ENCODE measurements at places on chromosomes 5 and 9.
A peak's percentile ranks its signal among the peaks of the same experiment; 100 is the strongest.

DNA sequence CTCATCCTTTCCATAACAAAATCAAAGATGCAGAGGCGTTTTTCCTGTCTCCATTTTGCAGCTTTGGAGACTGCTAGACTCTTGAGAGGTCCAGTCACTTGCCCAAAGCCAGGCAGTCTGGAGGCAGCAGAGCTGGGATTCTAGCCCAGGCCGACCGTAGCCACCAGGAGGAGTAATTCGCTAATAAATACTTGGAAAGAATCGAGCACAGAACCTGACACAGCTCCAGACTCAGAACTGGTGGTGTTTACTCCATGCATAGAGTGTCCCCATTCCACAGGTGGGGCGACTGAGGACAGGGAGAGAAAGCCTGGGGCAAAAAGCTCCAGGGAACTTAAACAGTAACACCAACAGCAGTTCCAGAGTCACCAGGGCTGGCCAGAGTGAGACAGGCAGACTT is 10.7 kb upstream of the CERCAM start:
- DNase-seq, result peak; percentile 62

DNA sequence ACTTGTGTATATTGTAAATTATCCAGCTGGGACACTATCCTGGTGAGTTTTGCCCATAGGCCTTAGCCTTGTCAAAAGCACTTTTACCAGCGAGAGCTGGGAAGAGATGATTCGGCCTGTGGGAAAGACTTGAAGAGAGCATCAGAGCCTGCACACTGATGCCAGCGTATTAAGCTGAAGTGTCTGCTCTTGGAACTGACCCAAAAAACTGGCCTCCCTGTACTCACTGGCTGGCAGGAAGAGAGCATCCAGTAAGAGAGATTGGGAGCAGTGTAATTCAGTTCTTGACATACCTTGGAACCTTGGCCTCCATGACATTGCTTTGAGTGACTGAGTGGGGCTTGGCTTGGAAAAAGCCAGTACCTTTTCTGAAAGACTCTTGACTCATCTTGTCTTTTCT is 73.7 kb downstream of the ZNF462 start:
- no peak for DNase-seq

- peak; percentile 40 for DNase-seq
Observed at GRCh38 chr5:167861129-167861927, 430.1 kb upstream of the WWC1 start.

- DNase-seq, result no peak
Observed at GRCh38 chr9:5205071-5205470, 19.6 kb upstream of the INSL6 start.

GRCh38 chr5:110338341-110339083 is 388.0 kb downstream of the TMEM232 start:
- no peak for DNase-seq

- no peak for DNase-seq
Observed at GRCh38 chr5:14258840-14259239, 115.7 kb downstream of the TRIO start.

- peak; percentile 69 for DNase-seq
Observed at GRCh38 chr9:6703898-6704639, 53.7 kb upstream of the KDM4C start.

- DNase-seq, result peak; percentile 46
Observed at GRCh38 chr9:72577212-72577753, 55.9 kb downstream of the TMC1 start.

DNA sequence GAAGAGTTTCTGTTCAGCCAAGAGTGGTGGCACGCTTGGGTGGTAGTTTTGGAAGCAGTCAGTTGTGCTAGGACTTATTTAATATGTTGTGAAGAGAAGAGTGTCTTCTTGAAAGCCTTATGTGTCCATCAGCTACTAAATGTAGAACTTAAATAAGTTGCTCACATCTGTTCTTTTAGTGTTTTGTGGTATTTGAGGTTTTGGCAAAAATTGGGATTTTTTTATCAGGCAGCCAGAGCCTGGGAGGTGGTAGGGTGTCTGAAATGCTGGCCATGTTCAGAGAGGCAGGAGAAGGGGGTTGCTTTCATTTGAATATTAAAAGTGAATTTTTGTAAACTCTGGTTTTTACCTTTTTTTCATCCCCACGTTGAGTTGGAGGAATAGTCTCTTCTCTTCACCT is 24.2 kb upstream of the ZBTB34 start:
- DNase-seq, result no peak

DNA sequence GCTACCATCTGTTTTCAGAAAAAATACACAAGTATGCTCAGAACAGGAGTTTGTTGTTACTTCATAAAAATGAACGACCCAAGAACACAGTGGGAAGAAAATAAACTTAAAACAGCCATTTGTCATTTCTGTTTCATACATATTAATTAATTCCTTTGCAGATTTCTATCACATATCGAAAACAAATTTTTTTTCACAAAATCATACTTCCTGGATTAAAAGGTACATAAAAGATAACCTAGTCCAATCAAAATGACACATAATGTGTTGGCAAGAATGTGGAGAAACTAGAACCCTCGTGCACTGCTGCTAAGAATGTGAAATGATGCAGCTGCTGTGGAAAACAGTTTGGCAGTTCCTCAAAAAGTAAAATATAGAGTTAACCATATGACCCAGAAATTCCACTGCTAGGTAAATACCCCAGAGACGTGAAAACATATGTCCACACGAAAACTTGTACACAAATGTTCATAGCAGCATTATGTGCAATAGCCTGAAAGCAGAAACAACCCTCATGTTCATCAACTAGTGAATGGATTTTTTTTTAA is 46.0 kb downstream of the MYO10 start:
- no peak for DNase-seq

DNA sequence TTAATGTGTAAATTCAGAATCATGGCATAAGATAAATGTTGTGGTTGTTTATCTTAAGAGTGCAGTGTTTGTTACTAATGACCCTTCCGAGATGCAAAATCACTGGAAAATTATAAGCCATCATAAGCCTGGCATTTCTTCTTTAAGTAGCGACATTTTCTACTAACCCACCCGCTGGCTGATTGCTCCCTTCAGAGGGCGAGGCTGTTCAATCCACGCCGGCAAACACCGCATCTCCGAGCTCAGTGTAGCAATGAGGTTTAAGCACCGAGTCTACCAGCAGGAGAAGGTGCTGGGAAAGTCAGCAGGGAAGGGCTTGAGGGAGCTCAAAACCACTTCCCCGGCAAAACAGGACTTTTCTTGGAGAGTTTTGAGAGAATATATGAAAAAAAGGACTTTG is 52.7 kb downstream of the AK8 start:
- no peak for DNase-seq

All from AG08396 (cell line).